Inflammatory macrophage treated with lipopolysaccharide for 1 hour (primary cell): ENCODE measurements at places on chromosomes 3 and 15.

- no peak for DNase-seq
Observed at GRCh38 chr3:150756491-150757059, 6.4 kb downstream of the SIAH2 start.

- DNase-seq: no peak
Observed at GRCh38 chr15:94526071-94526689, 294.8 kb downstream of the MCTP2 start.

GRCh38 chr15:20106026-20106425 lies 435.6 kb downstream of the GOLGA6L6 start:
- no peak for DNase-seq

DNA sequence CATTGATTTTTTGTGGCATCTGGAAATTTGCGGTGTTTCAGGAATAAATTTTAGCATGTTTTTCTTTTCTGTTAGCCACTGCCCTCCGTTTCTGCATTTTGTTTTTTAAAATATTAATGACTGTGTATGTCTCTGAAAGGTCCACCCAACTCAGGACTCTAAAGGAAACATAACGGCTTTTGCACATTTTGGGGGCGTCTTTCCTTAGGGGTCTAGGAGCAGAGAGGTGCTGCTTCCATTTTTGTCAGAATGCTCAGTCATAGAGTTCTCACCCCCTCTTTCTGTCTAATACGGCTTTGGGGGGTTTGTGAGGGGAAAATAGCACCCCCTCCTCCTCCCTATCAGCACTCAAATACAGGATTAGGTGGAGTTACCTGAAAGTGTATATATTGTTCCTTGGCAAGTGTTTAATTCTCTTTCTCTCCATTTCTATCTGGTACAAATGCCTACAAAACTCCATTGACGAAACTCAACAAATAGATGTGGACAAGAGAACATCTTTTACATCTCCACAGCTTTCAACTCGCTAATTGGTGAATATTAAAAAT lies 219.4 kb downstream of the MEIS2 start:
- DNase-seq: no peak
